ENCODE measurements at places on chromosomes 6 and 20.

- no peak for DNase-seq
Observed at GRCh38 chr6:23929201-23929600, 196.8 kb upstream of the NRSN1 start.

- DNase-seq = no peak
Observed at GRCh38 chr6:53917464-53917842, 122.6 kb downstream of the LRRC1 start.

GRCh38 chr6:121748376-121748775 lies 312.9 kb downstream of the GJA1 start:
- DNase-seq = no peak

DNA sequence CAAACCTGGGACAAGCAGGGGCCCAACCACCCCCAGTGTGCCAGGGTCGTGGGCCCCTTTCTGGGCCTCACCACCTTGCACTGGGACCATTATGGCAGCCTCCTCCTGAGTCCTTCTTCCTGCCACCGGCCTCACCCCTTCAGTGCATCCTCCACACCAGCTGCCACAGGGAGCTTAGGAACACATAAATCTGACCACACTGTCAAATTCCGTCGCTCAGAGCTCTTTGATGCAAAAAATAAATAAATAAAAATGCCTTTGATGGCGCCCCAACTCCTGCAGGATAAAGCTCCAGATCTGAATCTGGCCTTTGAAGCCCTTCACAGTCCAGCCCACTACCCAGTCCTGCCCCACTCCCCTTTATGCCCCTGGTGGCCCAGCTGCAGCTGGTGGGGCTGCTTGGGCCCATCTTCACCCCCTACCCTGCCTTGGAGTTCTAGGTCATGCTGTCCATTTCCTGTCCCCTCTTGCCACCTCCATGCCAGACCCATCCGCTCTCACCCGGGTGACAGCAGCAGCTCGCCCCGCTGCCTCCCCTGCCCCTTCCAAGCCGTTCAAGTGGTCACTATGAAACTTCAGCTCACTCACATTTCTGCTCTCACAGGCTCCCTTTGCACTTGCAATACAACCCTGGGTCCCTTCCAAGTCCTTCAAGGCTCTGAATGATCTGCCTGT lies 16.0 kb downstream of the MYH7B start:
- DNase-seq = no peak

- DNase-seq = no peak
Observed at GRCh38 chr6:155473741-155474140, 18.1 kb upstream of the NOX3 start.

GRCh38 chr6:6665555-6666243 lies 77.2 kb downstream of the LY86 start:
- no peak for DNase-seq

GRCh38 chr6:162733489-162733888 lies 5.7 kb downstream of the PACRG start:
- DNase-seq = no peak

GRCh38 chr6:155107432-155108069 lies 112.4 kb downstream of the TIAM2 start:
- DNase-seq = no peak

- no peak for DNase-seq
Observed at GRCh38 chr6:37256692-37257319, 766 bp upstream of the TBC1D22B start.

DNA sequence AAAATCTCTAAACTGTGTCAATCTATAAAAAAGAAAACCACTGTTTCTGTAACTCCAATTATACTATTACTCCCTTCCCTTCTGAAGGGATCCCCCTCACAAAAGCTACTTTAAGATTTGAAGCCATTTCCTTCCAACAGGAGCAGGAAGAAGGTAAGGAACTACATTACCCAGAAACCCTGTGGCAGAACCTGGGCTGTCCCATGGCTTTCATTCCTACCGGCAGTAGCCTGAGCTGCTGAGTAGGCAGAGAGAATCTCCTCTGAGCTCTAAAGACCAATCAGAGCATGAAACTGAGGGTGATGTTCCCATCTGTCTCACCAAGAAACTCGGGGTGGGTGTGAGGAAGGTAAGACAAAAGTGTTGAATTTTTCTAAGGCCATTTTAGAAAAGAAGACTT lies 108.0 kb upstream of the LRFN2 start:
- no peak for DNase-seq

- no peak for DNase-seq
Observed at GRCh38 chr6:31352310-31352682, 4.7 kb downstream of the HLA-B start.

DNA sequence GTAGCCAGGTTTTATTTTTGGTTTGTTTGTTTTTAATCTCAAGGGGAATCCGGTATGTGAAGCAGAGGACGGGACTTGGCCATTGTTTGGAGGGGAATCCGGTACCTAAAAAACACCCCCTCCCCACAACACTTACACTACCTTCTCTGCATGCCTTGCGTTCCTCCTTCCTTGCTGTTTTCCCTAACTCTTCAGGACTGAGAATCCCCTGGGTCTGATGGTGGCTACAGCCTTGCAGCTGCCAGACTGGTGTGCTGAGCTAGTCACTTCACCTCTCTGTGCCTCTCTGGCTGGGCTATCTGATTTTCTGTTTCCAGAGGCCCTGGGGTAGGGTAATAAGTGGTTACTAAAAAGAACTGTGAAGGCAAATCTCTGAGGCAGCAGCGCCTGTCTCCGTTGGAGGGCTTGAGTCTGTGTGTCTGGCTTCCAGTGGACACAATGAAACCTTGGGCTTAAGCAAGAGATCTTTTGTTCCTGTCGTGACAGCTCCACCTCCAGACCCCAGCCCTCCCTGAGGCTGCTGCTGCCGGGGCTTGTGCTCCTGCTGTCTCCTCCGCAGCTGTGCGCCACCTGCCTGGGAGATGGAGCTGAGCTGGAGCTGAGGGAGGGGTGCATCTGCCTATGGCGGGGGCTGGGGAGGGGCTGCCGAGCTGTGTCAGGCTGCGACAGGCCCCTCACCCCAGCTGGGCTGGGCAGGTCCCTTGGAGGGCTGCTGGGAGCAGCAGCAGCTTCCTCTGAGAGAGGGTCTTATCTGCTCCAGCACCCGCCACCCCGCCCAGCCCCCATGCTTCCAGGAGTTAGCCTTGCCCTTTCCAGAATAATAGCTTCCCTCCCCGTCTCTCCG lies 65.8 kb upstream of the CCDC167 start:
- no peak for DNase-seq

DNA sequence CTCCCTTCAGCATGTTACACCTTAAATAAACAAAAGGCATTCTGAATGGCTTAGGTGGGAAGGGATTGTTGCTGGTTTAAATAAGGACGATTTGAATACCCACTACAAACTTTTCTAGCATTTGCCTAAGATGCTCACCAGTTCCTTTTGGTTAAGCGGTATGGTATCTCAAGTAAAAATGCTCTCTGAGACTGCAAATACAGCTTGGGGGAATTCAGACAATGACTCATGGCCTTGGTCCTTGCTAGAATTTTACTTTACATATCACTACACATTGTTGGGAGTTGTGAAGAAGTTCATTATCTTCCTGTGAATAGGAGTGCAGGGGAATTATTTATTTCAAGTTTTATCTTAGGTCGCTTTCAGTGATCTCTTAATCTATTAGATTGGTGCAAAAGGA lies 670.7 kb downstream of the UTRN start:
- DNase-seq = no peak

DNA sequence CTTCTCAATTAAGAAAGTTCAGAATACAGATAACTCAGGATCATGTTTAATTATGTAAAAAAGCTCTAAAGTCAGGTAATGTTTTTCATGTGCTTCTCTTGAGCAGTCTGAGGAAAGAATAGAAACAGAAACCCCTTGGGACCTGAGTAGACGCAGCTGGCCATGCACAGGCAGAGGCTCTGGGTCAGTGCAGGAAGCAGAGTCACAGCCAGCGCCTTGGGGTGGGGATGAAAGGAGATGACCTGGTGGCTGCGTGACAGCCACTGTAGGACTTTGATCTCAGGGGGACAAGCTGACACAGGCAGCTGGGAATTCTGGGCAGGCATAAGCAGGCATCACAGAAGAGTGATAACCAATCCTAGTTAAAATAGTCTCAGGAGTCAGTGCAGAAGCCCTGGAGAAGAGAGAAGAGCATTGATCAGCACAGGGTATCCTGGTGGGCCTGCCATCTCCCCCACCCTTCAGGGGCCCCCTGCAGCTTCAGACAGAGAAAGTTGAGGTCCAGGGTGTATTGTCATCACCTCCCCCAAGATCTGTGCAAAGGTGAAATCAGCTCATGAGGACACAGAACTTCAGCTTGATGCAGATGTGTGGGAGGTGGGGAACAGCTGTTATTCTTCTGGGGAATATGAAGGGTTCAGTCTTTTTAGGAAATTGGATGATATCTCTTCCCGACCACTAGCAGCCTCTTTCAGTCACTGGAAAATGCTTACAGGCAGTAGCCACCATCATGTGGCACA lies 6.4 kb downstream of the HLA-DQB1 start:
- no peak for DNase-seq

DNA sequence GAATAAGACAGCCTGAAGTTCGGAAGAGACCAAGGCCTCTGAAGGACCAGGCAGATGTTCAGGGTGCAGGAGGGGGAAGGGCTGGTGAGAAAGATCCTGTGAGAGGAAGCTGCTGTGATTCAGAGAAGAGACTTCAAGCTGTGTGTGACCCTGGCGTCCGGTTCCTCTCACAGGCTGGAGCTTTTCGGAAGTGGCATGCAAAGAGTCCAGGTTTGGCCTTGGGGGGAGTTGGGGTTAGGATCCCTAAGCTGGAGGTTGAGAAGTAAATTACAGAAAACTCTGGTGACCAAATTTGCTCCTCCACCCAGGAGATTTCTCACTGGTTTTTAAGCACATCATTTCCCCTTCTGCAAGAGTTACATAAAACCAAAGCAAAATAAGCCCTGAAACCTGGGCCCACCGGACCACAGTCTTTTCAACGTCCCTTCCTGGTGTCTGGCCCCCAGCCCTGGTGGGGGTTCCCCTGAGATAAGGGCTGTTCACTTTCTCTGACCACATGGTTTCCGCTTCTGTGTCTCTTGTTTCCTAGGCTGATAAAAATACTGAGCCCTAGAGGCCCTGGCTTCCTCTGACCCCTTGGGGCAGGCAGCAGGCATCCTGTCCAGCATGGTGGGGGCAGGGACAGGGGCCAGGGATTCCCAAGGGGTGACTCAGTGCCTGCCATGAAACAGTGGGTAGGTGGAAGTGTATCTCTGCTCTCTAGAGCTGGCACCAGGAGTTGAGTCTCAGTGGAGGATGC lies 12.0 kb upstream of the LTA start:
- DNase-seq = no peak

- no peak for DNase-seq
Observed at GRCh38 chr6:71250099-71250602, 38.5 kb upstream of the OGFRL1 start.

DNA sequence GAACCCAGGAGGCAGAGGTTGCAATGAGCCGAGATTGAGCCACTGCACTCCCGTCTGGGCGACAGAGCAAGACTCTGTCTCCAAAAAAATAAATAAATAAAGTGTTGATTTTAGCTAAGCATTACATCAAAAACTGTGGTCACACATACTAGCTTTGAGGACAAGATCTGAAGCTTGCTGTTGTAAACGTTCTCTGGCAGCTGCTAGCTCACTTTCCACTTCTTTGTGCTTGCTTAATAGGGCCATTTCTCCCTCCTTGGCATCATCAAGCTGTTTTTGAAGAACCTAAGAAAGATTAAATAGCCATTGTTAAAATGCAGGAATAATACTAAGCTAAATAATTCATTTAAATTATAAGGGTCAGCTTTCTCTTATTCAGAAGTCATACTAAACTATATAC lies 55.7 kb downstream of the FAM184A start:
- DNase-seq = no peak

DNA sequence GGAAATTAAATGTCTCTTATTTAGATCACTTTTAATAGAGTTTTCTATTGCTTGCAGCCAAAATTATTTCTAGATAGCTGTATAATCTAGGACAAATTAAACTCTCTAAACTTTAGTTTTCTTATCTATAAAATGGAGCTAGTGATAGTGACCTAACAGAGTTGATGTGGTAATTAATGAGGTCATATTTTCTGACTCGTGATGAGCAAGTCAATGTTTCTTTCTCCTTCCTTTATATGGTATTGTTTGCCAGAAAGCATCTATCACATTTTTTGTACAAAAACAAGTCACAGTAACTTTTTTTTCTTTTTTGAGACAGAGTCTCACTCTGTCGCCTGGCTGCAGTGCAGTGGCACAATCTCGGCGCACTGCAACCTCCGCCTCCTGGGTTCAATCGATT lies 267.7 kb downstream of the FARS2 start:
- no peak for DNase-seq

GRCh38 chr6:74658391-74658790 lies 547.5 kb downstream of the COL12A1 start:
- DNase-seq = no peak

- DNase-seq = no peak
Observed at GRCh38 chr6:21827425-21828202, 234.1 kb downstream of the SOX4 start.

GRCh38 chr6:16659466-16660156 lies 101.6 kb downstream of the ATXN1 start:
- no peak for DNase-seq

DNA sequence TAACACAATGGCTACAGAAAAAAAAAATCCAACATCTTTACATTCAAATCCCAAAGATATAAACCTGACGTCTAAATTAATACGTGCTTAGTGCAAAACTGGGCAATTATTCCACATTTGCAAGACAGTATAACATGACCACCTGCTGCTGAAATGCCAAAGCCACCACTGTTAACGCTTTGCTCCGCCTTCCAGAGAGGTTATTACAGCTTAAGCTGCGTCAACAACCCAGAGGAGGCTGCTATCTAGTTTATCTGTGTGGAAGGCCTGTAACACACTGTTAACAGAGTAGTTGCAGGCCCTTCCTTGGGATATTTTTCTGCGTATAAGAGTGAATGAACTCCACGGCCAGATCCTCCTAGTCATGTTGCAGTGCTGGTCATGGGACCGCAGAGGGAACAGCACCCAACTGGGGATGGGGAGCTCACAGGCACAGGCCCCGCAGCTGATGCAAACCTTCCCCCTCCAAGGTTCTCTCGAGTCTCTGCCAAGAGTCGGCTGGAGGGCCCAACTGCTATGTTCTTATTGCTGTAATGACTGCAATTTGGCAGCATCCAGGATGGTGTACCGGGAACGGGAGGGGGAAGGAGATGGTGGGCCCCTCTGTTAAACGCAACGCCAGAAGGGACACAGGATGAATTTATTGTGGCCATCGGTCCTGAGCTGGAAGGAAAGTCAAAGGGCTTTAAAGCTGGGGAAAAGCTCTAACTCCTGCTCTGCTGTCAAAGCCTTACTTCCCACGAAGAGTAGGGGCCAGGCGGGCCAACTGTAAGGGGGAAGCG lies 993 bp upstream of the NCOA7 start:
- peak; percentile 77 for DNase-seq

GRCh38 chr6:102015431-102015830 lies 621.9 kb downstream of the GRIK2 start:
- DNase-seq = no peak

GRCh38 chr20:10798811-10799210 lies 125.0 kb upstream of the JAG1 start:
- DNase-seq = no peak

DNA sequence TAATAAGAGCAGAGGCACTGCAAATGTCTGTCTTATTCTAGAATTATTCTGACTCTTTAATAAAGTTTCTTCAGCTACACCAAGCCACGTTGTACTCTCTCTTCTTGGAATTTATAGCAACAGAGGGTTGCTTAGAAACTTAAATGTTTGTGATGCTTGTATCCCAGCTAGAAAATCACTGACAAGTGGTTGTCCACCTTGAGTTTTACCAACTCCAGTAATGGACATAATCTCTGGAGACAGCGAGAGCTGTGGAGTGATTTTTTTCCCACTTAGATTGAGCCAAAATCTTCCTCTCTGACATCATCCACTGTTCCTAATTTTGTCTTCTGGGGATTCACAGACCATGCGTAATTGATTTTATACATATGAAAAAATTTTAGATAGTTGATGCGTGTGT lies 8.0 kb downstream of the ECT2L start:
- no peak for DNase-seq
